ENCODE measurements at places on chromosomes 12 and 14.

GRCh38 chr12:52849511-52849910, 717 bp upstream of the KRT78 start:
- no peak for DNase-seq

- no peak for DNase-seq
These were observed 59.1 kb downstream of the DCAF5 start for GRCh38 chr14:69093631-69094421.

- no peak for DNase-seq
These were observed 1.4 kb downstream of the SLC25A29 start for GRCh38 chr14:100304825-100305323.

DNA sequence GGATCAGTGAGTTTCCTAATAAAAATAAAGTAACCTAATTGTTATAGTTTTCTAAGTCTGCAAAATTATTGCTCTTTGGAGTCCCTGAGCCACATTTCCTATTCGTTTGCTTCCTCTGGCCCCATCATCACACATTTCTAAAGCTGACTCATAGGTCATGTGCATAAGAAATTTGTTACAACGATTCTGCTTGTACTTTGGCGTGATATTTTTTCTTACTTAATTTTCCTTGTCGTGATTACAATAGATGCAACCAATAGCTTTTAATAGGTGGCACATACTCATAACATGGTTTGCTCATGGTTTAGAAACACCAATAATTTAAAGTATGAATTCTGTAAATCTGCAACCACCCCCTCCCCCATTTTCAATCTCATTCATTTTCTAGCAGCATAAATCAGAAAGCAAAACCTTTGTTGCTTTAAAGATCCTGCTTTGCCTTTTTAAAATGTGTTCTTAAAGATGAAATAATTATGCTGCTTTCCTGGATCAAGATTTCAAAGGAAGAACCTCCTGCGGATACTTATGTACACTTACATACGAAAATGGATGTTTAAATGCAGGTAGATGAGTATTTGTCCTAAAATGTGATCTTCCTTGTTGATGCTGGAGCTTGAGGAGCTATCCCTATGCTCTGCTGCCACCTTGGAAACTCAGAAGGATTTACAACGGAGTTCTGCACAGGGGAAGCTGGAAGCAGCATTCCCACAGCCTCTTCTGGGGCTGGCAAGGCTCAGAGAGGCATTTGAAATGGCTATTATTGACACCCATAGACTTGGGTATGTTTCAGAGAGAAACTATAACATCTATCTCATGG, 1.7 kb upstream of the FLRT2 start:
- no peak for DNase-seq

GRCh38 chr12:42992826-42993225, 403.3 kb upstream of the PRICKLE1 start:
- DNase-seq: no peak

- no peak for DNase-seq
These were observed 46.5 kb upstream of the SAV1 start for GRCh38 chr14:50714450-50715073.
